ENCODE measurements at places on chromosomes 5 and 9. TPM values are rescaled to one million over a fixed set of nuclear protein-coding genes. Genes with fewer than 3 reads are reported as not detected.
A peak's percentile ranks its signal among the peaks of the same experiment; 100 is the strongest.

PCDHB1 gene
- not detected for polyA plus RNA-seq

CBY3 gene
- polyA plus RNA-seq, result not detected

DNA sequence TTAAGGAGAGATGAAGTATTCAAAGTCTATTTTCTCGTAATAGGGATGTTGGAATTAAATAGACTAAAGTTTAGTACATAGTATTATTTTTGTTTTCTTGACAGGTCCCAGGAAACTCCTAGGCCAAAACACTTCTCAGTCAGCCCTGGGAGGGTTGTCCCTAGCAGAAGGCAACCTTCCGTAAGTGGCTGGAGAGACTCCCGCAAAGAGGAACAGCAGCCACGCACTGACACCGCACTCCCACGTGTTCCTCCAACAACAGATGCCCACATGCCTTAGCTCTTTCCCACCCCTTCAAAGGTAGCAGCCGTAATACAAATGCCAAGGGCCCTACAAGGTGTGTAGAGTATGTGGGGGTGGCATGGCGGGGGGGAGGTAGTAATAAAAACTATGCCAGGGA lies 28.4 kb downstream of the PCDHGC5 start:
- no peak for DNase-seq
- no peaks in the 10 kb centered on the region for H3K27me3 ChIP-seq
- H3K4me1 ChIP-seq, result peaks cover 79% of the 10 kb centered on the region
- H3K36me3 ChIP-seq, result peaks cover 48% of the 10 kb centered on the region

GRCh38 chr5:24621792-24622191 lies 23.0 kb downstream of the CDH10 start:
- no peaks in the 10 kb centered on the region for H3K27me3 ChIP-seq
- peak; percentile 0 for DNase-seq
- H3K27ac ChIP-seq, result no peak overlapping the region
- H3K36me3 ChIP-seq, result no peaks in the 10 kb centered on the region

- H3K27ac ChIP-seq, result no peak overlapping the region
- no peaks in the 10 kb centered on the region for H3K4me1 ChIP-seq
- no peak for DNase-seq
- peaks cover 100% of the 10 kb centered on the region for H3K36me3 ChIP-seq
Observed at GRCh38 chr5:32403760-32404159, 40.8 kb downstream of the ZFR start.

DNA sequence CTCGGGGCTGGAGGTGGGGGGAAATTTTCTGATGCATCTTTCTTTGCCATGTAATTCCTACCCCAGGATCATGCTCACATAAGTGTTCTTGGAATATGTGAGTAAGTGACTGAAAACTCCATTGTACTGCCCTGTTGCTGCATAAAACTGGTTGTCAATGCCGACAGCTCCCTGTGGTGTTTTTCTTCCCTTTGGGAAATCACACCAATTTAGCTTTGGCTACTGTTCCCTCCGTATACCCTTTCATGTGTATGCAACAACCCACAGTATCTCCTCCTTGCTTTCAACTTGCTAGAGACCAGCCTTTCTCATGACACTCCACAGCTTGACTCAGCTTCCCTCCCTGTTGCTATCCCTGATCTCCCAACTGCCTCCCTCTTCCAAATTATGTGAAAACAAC lies 240.6 kb downstream of the TRIM32 start:
- no peak overlapping the region for H3K27ac ChIP-seq
- no peak for DNase-seq
- H3K27me3 ChIP-seq, result no peaks in the 10 kb centered on the region
- H3K4me1 ChIP-seq, result no peaks in the 10 kb centered on the region

DNA sequence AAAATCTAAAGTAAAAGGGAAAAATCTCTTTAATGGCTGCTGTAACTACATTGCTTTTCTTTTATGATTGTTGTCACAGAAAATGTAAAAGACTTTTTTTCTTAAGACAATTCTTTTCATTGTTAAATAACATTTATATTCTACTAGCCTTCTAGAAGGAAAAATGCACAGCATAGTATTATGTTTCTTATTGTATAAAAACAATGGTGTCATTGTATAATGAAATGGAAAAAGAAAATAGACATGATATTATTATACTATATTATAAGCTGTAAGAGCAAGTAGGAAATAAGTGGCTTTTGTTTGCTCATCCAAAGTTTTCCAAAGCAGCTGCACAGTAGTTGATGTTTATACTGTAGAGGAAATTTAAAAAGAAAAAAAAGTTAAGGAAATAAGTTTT lies 1021.7 kb downstream of the EFNA5 start:
- H3K4me3 ChIP-seq, result no peak overlapping the region
- H3K27ac ChIP-seq, result no peak overlapping the region
- H3K27me3 ChIP-seq, result no peaks in the 10 kb centered on the region
- H3K4me1 ChIP-seq, result no peaks in the 10 kb centered on the region
- no peaks in the 10 kb centered on the region for H3K36me3 ChIP-seq

Measured in CD14-positive monocyte (primary cell).